ELF-1 (cell line): ENCODE measurements at places on chromosomes 13 and 19.

DNA sequence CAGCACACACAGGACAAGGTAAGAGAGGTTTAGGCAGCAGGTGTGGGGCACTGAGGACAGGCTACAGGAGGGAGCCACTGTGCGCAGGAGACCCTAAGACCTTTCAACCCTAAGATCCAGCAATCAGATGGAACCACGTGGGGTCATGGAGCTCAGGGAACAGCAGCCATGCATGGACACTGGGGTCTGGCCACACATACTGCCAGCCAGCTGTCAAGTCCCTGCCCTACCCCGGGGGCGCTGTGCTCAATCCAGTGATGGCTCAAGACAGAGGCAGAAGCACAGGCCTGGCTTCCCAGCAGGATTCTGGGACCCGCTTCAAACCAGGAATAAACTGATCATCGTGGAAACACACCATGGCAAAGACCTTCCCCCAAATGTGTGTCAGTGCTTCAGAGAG lies 25.5 kb upstream of the EPHX3 start:
- DNase-seq = no peak

GRCh38 chr19:10826231-10826630 lies 9.8 kb downstream of the TMED1 start:
- DNase-seq = no peak

DNA sequence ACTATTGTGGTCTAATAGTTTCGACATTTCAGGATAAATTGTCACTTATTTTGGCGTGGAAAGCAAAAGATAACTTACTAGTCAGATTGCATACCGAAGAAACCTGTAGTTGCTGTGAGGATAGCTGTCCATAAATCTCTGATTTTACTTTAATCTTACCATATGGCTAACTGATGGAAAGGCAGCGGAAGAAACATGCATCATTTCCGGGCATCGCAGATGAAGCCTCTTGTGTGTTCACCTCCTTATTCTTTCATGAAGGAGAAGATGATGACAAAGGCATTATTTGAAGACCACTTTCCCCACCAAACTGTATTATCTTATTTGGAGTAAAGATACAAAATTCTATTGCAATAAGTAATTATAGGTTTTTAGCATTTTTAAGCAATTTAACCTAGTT lies 763.6 kb upstream of the SLITRK6 start:
- DNase-seq = no peak

DNA sequence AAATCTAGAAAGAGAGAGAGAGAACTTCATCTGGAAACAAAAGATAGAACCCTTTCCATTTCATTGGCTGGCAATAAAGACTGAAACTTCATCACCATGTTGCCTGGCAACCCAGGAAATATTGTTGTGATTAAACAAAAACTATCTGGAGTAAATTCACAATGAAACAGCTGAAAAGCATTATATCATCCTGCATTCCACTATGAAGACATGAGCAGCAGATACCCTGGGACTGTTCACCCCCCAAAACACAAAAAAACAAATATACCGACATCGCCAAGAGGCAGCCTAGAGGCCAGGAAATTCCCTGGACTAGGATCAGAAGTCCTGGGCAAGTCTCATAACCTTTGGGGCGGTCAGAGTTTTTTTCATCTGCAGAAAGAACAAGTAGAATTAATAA lies 158.3 kb downstream of the FOXO1 start:
- DNase-seq = no peak

- peak; percentile 12 for DNase-seq
These were observed 23.0 kb upstream of the LAMP1 start for GRCh38 chr13:113273851-113274590.

DNA sequence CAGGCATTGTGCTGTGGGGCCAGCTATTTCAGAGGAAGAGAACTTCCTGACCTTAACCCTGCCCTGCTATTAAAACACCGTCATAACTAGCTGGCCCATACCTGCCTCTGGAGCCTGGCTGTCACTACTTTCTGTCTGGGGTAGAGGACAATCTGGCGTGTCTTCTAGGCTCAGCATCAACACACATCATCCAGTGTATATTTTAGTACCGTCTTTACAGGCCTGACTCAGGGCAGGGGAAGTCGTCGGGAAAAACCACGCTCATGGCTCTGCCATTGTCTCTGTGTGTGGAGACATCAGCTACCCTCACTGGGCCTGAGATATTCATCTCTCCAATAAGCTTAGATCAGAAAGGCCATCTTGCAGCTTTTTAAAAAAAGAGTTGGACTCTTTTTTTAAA lies 151.1 kb downstream of the KATNAL1 start:
- DNase-seq = no peak

- no peak for DNase-seq
These were observed 69.3 kb downstream of the SLC6A16 start for GRCh38 chr19:49255674-49256073.

DNA sequence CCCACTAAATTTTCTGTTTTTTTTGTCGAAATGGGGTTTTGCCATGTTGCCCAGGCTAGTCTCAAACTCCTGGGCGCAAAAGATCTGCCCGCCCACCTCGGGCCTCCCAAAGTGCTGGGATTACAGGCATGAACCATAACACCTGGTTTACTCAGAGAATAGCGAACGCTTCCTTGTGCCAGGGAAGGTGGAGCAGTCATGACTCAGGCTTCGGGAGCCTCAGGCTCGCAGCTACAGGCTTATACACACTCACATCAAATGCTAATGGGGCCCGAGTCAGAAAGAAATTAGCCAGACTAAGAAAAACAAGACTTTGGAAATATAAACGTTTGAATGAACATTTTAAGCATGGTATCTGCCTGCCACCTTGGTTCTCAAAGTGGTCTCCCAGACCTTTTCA lies 11.0 kb upstream of the TPT1 start:
- no peak for DNase-seq

- DNase-seq = peak; percentile 10
These were observed 323.8 kb downstream of the LMO7 start for GRCh38 chr13:75959861-75960481.

DNA sequence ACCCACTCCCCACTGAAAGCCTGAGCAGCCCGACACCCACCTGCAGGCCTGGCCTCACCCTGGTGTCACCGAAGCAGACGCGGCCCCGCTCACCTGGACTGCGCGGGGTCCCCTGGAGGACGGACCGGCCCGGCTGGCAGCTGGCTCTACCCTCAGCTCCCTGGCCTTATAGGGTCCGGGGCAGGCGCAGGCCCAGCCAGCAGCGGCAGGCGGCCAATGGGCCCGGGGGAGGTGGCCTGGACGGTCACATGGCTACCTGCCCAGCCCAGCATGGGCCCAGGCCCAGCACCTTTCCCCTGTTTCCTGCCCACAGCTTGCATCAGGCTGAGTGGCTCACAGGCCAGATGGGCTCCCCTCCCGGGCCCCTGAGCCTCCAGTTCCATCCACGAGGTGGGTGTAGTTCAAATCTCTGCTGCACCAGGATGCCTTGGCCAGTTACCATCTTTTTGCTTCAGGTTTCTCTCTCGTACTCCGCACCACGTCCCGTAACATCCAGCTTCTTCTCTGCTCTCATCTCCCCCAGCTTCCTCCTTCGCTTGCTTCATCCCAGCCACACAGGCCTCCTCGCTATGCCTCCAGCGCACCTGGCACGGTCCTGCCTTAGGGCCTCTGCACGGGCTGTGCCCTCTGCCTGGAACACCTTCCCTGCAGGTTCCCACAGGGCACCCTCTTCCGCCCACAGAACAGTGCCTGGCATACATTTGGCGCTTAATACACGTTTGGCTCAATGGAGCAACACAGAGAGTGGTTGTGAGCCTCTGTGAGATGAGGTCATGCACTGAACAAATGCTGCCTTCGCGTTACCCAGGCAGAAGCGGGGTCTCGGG lies at the start of gene PLIN4:
TSS of gene PLIN4 (minus strand) at position 142 of the 827 bp plus-strand sequence. CDS start 214 bp downstream, outside the sequence.
- DNase-seq = no peak

DNA sequence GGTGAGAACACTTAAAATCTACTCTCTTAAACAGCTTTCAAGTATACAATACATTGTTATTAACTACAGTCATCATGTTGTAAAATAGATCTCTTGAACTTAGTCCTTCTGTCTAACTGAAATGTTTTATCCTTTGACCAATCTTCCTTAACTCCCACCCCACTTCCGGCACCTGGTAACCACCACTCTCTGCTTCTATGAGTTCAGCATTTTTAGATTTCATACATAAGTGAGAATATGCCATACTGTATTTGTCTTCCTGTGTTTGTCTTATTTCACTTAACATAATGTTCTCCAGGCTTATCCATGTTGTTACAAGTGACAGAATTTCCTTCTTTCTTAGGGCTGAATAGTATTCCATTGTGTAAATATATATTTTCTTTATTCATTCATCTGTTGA lies 144.1 kb upstream of the TRPC4 start:
- DNase-seq = no peak

- no peak for DNase-seq
These were observed 11.3 kb upstream of the MPHOSPH8 start for GRCh38 chr13:19622193-19622592.

DNA sequence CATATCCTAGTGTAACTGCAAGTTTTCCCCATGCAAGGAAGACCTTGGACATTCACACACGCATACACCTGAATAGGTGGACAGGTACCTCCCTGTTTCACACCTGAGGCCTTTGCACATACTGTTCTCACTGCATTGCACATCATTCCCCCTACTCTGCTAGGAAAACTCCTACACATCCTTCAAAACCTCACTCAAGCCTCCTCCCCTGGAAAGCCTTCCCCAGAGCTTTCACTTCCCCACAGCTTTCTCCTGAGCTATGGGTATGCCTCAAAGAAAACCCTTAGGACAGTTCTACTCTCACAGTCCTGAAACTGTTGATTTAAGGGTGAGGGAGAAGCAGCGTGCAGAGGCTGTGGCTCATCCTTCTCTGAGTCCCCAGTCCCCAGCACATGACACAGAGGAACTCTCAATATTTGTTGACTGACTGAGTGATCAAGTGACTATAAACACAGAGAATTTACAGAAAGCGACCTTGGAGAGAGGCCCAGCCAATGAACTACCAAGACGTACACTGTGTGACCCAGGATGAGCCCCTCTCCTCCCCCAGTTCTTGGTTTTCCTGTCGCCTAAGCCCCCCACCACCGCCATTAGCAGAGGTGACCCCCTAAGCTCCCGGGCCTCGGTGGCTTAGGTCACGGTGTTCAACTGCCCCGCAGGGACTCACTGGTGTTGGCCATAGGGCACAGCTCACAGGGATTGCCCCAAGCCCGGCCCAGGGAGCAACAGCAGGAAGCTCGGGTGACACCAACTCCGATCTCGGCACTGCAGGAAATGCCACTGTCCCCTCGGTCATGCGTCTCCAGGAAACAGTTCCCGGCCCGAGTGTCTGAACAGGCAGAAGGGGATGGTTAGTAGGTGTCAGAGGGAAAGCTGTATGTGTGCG lies 40.6 kb downstream of the FBN3 start:
- DNase-seq = no peak

DNA sequence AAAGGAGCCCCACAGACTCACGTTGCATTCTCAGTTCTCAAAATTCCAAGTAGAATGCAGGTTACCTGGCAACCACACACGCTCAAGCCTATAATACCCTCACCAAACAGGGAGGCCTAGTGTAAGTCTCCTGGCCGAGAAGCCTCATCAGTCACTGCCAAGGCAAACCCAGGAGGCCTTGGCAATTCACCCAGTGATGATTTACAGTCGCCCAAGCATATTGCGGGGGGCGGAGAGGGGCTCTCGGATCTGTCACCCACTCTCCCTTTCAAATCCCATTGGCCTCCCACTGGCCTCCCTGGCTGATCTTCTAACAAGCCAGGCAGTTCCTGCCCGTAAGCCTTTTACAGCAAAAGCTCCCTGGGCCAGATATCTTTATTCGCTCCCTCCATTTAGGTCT lies 1.1 kb downstream of the AKAP8L start:
- no peak for DNase-seq

GRCh38 chr13:101007245-101007644 lies 332.6 kb upstream of the TMTC4 start:
- DNase-seq = no peak

DNA sequence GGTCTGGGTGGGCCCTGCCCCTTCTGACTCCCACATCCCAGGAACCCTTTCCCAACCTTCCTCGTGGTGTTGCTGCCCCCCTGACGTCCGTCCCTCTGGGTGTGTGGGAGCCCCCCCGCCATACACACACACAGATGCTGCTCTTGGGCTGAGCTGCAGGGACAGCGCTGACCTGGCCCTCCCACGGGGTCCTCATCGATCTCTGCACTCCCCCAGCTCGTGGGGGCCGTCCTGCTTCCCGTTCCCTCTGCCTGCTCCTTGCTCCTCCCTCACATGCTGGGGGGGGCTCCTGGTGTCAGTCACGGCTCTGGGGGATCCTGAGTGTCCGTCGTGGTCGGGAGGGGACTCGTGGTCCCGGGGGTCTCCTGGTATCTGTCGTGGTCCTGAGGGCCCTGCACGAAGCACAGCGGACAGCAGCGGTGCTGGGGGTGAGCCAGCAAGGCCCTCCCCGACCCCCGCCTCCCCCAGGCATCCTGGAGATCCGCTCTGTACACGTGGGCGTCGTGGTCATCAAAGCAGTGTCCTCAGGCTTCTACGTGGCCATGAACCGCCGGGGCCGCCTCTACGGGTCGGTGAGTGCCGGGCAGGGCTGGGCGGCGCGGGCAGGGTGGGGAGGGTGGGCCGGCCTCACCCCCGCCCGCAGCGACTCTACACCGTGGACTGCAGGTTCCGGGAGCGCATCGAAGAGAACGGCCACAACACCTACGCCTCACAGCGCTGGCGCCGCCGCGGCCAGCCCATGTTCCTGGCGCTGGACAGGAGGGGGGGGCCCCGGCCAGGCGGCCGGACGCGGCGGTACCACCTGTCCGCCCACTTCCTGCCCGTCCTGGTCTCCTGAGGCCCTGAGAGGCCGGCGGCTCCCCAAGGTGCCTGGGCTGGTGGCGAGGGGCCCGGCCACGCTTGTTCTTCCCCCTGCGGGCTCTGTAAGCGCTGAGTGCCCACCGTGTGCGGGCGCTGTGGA lies 3.4 kb downstream of the FGF22 start:
- DNase-seq = no peak

- DNase-seq = no peak
These were observed 68.3 kb upstream of the UBAC2 start for GRCh38 chr13:99132295-99132835.

DNA sequence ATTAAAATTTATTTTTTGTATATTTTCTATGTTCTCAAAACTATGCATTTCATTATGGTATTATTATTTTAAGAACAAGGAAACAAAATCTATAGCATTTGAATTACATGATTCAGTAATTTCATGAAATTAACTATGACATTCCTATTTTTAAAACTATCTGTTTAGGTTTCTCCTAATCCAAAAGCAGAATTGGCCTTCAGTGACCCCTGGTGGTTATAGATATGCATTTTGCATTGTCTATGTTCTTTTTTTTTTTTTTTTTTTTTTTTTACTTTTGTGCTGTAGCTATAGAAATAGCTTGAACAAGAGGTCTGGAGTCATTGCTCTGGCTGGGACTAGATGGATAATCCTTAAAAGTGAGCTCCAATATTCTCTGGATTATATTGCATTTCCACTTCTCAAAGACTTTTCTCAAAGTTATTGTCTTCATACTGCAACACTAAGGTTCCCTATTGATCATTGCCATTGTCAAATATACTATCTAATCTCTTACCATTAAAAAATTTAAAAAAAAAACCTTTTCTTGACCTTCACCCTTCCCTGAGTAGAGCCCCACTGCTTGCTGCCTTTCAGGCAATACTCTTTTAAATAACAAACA lies 15.9 kb upstream of the DNAJC3 start:
- no peak for DNase-seq

- DNase-seq = no peak
These were observed 161.1 kb downstream of the SHISA2 start for GRCh38 chr13:25890671-25891212.

GRCh38 chr19:37333457-37333856 lies 37.4 kb upstream of the ZNF527 start:
- no peak for DNase-seq

GRCh38 chr19:32483574-32483973 lies 78.0 kb downstream of the DPY19L3 start:
- no peak for DNase-seq

GRCh38 chr13:21684576-21684975 lies 13.7 kb downstream of the FGF9 start:
- DNase-seq = no peak
